ENCODE measurements at places on chromosomes 7 and 10. TPM values are rescaled to one million over a fixed set of nuclear protein-coding genes. Genes with fewer than 3 reads are reported as not detected.
A peak's percentile ranks its signal among the peaks of the same experiment; 100 is the strongest.

The GTF2IRD1 gene
- total RNA-seq, result 54.6 TPM

The SMKR1 gene
- total RNA-seq, result not detected

- no peak for DNase-seq
Observed at GRCh38 chr7:112213735-112214134, 7.2 kb downstream of the ZNF277 start.

DNA sequence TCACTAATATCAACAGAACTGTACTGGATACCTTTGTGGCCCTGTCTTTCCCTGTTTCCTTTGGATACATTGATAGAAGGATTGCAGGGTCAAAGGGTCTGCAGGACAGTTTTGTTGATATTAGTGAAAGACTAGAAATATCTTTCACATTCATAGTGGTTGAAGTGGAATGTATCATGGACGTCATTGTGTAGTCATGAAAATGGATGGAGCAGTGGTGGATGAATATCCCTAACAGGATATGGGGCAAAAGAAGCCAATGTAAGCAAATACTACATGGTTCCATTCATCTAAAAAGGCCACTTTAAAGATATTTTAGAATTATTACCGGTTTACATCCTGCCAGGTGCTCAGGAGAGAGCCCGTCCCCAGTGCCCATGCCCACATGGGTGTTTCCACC is 23.8 kb downstream of the PALD1 start:
- no peak for DNase-seq

DNA sequence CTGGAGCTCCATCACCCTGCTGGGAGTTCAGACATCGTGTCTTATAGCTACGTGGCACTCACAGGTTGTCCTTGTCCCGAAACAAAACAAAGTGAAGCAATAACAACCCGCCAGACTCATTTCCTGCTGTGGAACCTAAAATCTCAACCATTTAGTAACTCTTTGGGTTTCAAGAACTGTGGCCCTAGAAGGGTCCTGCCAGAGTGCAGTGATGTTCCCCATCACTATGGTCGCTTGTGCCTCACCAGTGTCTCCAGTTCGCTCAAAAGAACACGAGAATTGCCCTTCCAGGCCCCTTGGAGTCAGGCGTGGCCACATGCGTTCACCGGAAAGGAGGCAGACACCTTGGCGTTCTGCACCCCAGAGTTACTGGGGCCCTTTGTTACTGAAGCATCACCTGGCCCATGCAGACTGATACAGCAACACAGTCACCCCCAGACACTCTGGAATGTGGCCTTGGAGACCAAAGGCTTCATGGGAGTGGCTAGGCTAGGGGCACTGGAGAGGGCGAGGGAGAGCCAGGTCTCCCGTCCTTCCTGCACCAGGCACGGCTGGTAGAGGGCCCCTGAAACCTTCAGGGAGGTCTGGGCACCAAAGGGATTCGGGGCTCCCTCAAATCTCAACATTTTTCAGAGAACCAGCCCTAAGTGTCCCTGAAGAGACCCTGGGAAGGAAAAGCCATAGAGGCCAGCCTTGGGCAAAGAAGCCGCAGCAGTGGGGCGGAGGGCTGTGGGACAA is 908 bp downstream of the CRYGN start:
- no peak for DNase-seq

DNA sequence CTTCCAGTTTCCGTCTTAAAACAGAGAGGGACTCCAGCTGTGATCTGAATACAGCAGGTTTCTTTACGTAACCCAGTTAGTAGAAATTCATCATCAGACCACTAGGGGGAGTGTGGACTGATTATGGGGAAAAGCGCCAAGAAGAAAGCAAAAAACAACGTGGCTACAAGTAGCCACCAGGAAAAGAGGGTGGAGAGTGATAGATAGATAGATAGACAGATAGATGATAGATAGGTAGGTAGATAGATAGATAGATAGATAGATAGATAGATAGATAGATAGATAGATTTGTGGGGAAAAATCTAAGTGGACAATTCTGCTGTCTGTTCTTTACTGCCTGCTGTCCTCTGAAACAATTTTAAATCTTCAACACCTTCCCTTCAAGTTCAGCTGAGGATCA is 12.7 kb upstream of the AKR1B10 start:
- DNase-seq, result peak; percentile 76

- no peak for DNase-seq
Observed at GRCh38 chr10:48557511-48558123, 47.3 kb downstream of the ARHGAP22 start.

GRCh38 chr10:60606343-60607080 is 171.8 kb upstream of the CDK1 start:
- DNase-seq, result no peak

- DNase-seq, result no peak
Observed at GRCh38 chr7:29793507-29793906, 12.8 kb upstream of the WIPF3 start.

DNA sequence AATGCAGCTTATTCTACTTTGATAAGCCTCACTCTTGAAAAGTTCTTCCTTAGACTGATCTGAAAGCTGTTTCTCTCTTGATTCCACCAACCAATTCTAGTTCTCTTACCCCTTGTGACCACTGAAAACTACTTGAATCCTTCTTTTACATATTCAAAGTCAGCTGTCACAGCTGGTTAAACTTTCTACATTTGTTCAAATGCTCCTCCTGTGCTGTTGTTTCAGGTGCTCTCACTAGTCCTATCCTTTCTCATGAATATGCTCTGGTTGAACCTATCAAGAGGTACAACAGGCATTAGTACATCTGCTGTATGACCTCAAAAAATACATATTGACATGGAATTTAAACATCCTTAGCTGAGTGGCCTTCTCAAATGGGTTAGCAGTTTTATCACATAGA is 91.5 kb downstream of the MYO3A start:
- DNase-seq, result no peak

The UTF1 gene
- not detected for total RNA-seq

DNA sequence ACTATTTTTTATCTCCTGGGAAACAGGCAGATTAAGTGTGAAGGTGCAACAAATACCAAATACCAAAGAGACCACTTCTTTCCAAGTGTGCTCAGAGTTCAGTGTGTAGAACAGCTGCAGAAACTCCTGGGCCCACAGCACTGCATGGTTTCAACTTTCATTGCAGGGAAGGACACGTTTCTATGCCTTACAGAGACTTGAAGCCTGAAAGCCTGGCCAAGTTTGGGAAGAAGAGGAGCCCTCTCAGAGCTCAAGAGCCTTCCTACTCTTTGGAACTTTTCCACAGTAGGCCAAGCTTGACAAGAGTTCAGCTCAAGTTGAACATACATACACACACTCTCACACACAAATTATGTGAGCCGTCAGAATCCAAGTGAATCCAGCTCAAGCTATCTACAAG is 2.5 kb downstream of the HOXA4 start:
- peak; percentile 5 for DNase-seq

Data from Caco-2 (cell line).